ENCODE measurements at places on chromosomes 13 and 19. TPM values are rescaled to one million over a fixed set of nuclear protein-coding genes. Genes with fewer than 3 reads are reported as not detected.

The DLL3 gene
- total RNA-seq: 1.7 TPM

The ZNF681 gene
- total RNA-seq: 3.7 TPM

The TPP2 gene
- total RNA-seq: 57.7 TPM

The EML2 gene
- total RNA-seq: 136 TPM

The CEACAM20 gene
- not detected for total RNA-seq

The TNNI3 gene
- not detected for total RNA-seq

The ZNF442 gene
- total RNA-seq: 0.81 TPM

The STXBP2 gene
- total RNA-seq: 119 TPM

The SLC1A6 gene
- not detected for total RNA-seq

The IRGC gene
- total RNA-seq: not detected

The KASH5 gene
- 0.48 TPM for total RNA-seq

The SLC10A2 gene
- total RNA-seq: not detected

The DHDH gene
- total RNA-seq: not detected

The ZNF571 gene
- 1.3 TPM for total RNA-seq

The CABP5 gene
- total RNA-seq: not detected

The PALM gene
- total RNA-seq: 0.27 TPM

Measured in activated T-cell treated with anti-CD3 and anti-CD28 coated beads, Interleukin-2, amount 50 U/mL, for 4 hours (primary cell).